Left ventricle myocardium superior (tissue), 1 donor: ENCODE measurements at places on chromosomes 4 and X. TPM values are rescaled to one million over a fixed set of nuclear protein-coding genes. Genes with fewer than 3 reads are reported as not detected.

TMPRSS11B gene
- not detected for total RNA-seq

RFC1 gene
- 23.3 TPM for total RNA-seq

NAA11 gene
- total RNA-seq, result not detected

PCDH10 gene
- total RNA-seq, result 0.05 TPM

NSUN7 gene
- 0.40 TPM for total RNA-seq

TAF7L gene
- not detected for total RNA-seq

GIMD1 gene
- not detected for total RNA-seq

FDCSP gene
- not detected for total RNA-seq

CXCL13 gene
- total RNA-seq, result not detected

DCAF12L2 gene
- total RNA-seq, result 0.10 TPM

SMIM31 gene
- not detected for total RNA-seq

TBX22 gene
- total RNA-seq, result not detected

SSX2 gene
- total RNA-seq, result not detected

NDUFC1 gene
- 246 TPM for total RNA-seq

SOX3 gene
- not detected for total RNA-seq
